Stimulated activated CD8-positive, alpha-beta memory T cell treated with anti-CD3 and anti-CD28 coated beads, Interleukin-2, amount 100 ng/mL, for 1 hour (primary cell): ENCODE measurements at places on chromosomes 1 and 21.

GRCh38 chr1:194658090-194658439 is 1471.7 kb upstream of the B3GALT2 start:
- no peak for DNase-seq

DNA sequence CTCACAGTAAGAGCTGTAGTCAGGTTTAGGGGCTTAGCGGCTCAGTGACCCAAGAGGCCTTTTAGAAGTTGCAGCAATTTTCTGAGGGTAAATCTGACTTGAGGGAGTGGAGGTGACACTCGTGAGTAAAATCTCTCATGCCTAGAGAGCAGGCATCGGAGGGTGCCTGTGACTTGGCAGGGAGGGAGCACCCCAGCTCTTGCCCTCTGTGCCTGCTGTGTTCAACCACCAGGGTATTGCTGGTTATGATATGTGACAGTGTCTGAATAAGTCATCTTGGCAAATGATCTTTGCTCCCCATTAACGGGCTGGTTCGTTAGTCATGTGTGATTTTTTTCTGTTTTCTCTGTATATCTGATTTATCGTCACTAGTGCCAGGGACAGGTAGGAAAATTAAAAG is 5.9 kb downstream of the MAN1C1 start:
- no peak for DNase-seq

DNA sequence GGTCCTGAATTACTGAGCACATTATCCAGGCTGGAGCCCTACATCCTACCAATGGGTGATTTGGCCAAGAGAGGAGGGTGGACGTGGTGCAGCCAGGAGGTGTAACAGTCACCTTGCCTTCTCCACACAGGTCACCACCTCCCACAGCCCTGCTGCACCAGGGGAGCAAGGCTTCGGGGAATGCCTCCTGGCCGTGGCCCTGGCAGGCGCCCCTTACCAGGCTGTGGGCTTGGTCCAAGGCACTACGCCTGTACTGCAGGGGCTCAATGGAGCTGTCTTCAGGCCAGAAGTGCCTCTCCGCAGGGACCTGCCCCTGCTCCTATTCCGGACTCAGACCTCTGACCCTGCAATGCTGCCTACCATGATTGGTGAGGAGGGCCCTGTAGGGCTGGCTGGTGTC is 26.0 kb downstream of the HMGCS2 start:
- no peak for DNase-seq

DNA sequence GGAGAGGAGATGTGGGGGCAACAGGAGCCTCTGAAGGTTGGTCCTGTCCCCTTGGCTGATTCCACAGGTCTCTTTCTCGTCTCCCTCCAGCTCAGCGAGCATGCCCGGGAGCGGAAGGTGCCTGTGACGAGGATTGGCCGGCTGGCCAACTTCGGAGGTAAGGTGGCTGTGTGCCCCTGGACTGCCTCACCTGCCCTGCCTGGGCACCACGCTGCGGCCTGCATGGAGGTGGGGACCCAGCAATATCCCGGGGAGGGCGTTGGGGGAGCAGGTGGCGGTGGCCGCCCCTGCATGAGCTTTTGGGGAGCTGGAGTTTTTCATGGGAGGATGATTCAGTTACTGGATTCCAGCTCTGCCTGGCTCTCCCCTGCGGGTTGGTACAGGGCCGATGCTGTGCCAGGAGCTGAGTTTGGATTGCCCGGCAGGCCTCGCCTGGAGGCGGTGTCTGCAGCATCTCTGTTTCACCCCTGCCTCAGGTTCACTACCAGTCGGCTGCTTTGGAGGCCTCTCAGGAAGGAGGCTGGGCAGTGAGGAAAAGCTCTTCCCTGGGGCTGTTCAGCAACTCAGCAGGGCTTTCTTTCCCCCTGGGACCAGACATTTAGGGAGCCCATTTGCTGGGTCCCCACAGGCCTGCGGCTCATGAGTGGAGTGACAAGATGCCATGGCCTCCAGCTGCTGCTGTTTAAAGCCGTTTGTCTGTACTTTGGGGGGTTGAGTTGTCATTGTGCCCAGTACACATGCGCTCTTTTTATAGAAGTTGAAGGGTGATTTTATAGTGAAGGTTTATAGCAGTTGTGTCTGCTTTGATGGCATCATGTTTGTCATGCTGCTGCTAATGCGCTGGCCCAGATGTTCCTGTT is 25.7 kb downstream of the COQ8A start:
- DNase-seq, result no peak

DNA sequence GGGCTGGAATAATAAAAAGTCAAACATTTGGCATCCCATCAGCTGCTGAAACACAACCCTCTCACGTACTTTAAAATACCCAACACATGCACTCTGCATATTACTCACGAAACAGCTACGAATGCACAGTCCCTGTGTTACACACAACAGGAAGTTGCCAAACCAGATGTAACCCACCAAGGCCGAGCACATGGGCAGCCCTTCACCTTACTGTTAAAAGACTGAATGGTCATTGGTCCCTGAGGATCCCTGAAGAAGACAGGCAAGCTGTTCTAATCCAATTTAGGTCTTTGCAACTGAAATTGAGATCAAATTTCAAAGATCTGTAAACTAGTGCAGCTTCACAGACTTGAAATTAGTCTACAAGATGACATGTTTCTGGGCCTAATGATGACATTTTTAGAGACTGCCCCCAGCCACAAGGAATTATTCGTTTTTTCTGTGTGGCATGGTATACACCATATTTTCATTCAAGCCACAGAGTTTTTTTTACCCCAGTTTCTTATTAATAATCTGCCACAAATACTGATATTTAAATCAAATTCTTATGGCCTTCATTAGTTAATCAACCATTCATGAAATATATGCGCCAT is 25.6 kb upstream of the IER5 start:
- DNase-seq, result peak; percentile 33

DNA sequence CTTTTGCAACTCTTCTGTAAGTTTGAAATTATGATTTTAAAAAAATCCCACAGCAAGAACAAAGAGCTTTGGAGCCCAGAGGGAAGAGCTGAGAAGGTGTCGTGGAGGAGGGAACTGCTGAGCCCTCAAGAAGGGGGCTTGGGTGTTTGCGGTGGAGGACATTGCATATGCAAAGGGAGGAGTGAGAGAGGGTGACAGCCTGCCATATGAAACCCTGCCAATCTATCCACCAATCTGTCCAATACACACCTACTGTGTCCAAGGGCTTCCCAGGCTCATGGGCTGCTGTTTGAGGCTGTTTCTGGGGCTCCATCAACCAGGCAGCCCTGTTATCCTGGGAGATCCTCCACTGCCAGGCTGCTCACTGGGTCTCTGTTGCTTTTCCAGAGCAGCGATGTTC is 15.2 kb downstream of the WNT4 start:
- no peak for DNase-seq

DNA sequence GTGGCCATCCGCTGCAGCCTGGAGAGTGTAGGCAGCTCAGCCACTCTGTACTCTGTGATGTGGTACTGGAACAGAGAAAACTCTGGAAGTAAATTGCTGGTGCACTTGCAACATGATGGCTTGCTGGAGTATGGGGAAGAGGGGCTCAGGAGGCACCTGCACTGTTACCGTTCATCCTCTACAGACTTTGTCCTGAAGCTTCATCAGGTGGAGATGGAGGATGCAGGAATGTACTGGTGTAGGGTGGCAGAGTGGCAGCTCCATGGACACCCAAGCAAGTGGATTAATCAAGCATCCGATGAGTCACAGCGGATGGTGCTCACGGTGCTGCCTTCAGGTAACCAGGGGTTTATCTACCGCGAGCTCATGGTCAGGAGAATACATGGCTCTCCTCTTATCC is 24.0 kb downstream of the CD101 start:
- DNase-seq, result no peak

- DNase-seq, result no peak
Observed at GRCh38 chr1:6634371-6635052, 9.8 kb downstream of the THAP3 start.

DNA sequence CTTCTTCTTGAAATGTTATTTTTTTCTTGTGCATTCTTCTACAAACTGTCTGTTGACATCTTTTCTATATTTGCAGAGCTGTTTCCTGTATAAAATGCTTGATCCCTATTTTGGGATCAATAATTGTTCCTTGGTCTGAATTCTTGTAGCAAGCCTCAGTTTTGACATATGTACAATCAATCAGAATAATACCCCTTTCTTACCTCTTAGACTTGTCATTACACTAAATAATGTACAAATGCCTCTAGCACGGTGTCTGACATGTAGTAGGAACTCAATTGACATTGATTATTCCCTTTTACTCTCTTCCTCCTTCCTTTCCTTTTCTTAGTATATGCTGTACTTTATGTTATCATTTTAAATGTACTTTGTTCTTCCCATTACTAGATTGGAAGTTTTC is 25.2 kb downstream of the RWDD3 start:
- no peak for DNase-seq

DNA sequence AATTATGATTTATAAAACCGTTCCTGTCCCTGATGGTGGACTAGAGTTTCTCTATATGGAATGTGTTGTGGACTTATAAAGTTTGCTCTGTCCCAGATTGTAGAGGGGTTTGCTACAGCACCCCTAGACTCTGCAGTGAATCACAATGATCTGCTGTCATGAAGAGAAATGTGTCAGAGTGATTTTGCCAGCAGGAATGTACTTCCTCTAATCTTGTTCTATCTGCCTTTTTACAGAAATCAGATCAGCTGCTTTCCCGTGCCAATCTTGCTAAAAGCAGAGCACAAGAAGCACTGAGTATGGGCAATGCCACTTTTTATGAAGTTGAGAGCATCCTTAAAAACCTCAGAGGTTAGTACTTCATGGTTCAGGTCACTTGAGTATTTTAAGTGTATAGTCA is 52.0 kb downstream of the LAMC2 start:
- DNase-seq, result no peak

DNA sequence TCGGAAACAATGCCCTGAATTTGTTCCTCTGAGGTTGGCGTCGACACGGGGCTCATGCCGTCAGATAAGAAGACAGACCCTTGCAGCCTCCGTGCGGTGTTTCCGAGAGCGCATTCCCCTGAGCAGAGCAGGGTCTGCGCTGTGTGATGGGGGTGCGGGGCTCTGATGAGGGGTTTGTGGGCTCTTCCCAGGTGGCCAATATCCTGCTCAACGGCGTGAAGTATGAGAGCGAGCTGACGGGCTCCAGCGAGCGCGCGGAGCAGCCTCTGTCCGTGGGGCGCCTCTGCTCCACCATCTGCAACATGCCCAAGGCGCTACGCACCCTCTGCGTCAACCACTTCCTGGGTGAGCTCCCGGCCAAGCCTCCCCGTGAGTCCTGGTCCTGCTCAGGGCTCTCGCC is 17.3 kb downstream of the SLC45A1 start:
- DNase-seq, result no peak

- DNase-seq, result no peak
Observed at GRCh38 chr1:85838238-85838637, 130.0 kb upstream of the ZNHIT6 start.

DNA sequence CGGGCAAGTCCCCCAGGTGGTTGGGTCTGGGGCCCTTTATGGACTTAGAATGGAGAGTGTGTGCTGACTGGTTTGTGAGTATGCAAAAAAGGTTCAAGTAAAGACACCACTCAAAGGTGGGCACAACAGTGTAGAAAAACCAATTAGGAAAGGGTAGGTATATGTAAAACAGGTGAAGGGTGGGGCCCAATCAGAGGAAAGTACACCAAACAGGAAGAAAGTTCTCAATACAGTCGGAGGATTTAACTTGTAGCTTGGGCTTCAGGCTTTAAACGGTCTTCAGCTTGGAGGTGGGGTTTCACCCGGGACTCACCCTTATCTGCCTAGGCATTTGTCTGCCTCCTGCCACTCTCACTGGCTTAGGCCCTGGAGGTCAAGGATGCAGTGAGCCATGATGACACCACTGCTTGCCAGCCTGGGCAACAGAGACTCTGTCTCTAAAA is 6.8 kb upstream of the PUM1 start:
- DNase-seq, result no peak

- DNase-seq, result no peak
Observed at GRCh38 chr1:241606544-241606943, 33.6 kb downstream of the CHML start.

GRCh38 chr1:63756839-63757238 is 17.0 kb upstream of the ROR1 start:
- DNase-seq, result no peak

- no peak for DNase-seq
Observed at GRCh38 chr1:92443893-92444292, 42.8 kb downstream of the GFI1 start.

DNA sequence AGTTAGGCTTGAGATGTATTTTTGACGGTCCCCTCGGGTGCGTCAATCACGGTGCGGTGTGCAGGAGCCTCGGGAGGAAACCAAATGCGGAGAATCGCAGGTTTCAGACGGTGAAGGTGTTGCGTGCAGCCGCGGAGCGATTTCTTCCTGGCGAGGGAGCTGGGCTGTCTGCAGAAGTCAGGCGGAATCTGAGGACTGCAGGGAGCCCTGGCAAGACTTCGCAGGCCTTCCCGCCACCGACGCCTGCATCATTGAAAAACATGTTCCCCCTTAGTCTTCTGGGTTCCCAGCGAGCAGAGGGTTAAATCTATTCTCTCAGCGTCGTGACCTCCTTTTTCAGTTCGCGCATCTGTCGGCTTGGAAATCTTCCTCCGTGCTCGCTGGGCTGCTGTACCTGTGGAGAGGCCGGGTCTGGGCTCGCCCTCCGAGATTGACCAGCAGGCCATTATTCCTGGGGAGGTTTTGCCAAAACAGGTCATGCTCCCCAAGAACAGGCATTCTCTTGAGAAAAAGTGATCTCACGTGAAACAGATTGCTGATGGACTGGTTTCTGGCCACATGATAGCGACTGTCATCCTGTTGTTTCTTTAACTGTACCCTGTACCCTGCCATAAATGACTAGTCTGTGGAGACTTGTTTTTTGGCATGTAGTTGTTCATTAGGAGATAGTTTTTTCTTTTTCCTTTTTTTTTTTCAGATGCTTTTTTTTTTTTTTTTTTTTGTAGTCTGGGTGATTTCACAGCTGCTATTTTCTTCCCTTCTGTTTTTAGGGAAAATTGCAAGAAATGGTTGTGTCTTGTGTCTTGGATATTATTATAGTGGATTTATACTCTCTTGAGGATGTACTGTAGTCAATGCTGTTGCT is 894 bp downstream of the EPB41 start:
- DNase-seq, result no peak

DNA sequence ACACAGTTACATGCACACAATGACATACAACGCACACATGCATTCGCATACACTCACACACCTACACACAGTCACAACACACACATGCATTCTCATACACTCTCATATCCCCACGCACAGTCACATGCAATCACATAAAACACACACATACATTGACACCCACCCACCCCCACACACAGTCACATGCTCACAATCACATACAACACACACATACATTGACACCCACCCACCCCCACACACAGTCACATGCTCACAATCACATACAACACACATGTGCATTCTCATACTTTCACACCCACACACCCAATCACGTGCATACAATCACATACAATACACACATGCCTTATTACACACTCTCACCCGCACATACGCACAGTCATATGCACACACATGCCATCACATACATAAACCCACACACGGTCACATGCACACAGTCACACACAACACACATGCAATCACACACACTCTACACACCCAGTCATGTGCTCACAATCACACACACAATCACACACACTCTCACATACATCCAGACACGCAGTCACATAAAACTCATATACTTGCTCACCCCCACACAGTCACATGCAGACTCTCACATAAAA is 134.3 kb downstream of the CASZ1 start:
- no peak for DNase-seq
